IMR-90 (cell line): ENCODE measurements at places on chromosomes 11 and 22.

DNA sequence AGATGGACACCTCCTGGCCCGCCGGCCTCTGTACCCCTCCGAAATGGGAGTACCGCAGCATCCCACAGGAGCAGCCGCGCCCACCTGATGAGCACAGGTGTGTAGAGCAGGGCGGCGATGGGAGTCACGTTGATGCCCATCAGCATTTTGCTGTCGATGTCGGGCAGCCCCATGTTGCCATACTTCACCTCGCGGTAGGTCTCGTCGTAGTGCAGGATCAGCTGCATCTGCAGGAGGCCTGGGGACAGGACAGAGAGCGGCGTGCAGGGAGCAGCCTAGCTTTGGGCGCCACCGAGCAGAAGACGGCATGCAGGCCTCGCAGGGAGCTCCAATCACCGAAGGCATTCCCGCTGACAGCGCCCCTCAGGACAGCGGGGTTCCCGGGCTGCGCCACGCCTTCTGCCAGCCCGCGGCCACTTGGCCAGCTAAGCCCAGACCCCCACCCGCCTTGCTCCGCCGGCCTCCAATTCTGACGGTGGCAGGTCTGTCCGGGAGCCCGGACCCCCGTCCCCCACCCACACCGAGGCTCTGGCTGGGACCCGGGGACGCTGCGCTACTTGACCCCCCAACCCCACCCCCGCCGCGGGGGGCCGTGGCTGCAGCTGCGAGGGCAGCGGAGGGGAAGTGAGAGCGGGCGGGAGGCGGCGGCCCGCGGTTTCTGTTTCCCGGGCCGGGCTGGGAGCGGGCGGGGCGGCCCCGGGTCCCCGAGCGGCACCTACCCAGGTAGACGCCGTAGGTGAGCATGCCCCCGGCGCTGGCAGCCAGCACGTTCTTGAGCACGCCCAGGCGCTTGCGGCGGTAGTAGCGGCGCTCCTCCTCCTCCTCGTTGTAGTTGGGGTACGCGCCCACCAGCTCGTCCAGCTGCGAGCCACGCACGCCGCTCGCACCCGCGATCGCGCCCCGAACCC lies 705 bp downstream of the UNC93B1 start:
- H3K36me3 ChIP-seq = no peaks in the 10 kb centered on the region
- peak overlapping the region; percentile 77 for H3K4me3 ChIP-seq
- no peak for DNase-seq
- no peaks in the 10 kb centered on the region for H3K27me3 ChIP-seq
- H3K4me1 ChIP-seq = peaks cover 5% of the 10 kb centered on the region

GRCh38 chr11:126265811-126266210 lies 2.9 kb downstream of the SRPRA start:
- DNase-seq = peak; percentile 11
- peaks cover 3% of the 10 kb centered on the region; the same call in 1 of the 2 replicates for H3K4me1 ChIP-seq
- no peak overlapping the region for H3K4me3 ChIP-seq
- H3K27me3 ChIP-seq = no peaks in the 10 kb centered on the region
- no peak overlapping the region for H3K27ac ChIP-seq
- H3K36me3 ChIP-seq = peaks cover 47% of the 10 kb centered on the region

DNA sequence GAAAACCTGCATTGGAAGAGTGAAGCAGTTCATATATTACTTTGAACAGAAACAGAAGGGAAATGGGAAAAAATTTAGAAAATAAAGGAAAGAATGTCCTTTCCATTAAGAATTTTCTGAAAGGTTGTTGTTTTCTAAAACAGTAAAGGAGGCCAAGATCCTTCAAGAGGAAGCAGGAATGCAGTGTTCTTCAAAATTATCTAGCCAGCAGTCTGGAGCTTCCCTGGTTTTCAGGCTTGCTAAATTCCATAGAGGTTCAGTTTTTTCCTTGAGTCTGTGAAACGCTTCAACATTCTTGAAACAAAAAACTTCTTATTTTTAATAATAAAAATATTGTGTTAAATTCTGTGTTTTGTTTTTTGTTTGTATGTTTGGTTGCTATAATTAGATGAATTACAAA lies 189.0 kb upstream of the ANO3 start:
- no peaks in the 10 kb centered on the region for H3K36me3 ChIP-seq
- H3K27me3 ChIP-seq = no peaks in the 10 kb centered on the region
- DNase-seq = no peak
- H3K27ac ChIP-seq = no peak overlapping the region
- H3K4me3 ChIP-seq = no peak overlapping the region
- peaks cover 2% of the 10 kb centered on the region for H3K4me1 ChIP-seq

- no peaks in the 10 kb centered on the region for H3K4me1 ChIP-seq
- no peak for DNase-seq
- H3K27me3 ChIP-seq = peaks cover 16% of the 10 kb centered on the region
- no peak overlapping the region for H3K4me3 ChIP-seq
- H3K36me3 ChIP-seq = no peaks in the 10 kb centered on the region
Observed at GRCh38 chr11:117430293-117430955, 102.8 kb downstream of the CEP164 start.

DNA sequence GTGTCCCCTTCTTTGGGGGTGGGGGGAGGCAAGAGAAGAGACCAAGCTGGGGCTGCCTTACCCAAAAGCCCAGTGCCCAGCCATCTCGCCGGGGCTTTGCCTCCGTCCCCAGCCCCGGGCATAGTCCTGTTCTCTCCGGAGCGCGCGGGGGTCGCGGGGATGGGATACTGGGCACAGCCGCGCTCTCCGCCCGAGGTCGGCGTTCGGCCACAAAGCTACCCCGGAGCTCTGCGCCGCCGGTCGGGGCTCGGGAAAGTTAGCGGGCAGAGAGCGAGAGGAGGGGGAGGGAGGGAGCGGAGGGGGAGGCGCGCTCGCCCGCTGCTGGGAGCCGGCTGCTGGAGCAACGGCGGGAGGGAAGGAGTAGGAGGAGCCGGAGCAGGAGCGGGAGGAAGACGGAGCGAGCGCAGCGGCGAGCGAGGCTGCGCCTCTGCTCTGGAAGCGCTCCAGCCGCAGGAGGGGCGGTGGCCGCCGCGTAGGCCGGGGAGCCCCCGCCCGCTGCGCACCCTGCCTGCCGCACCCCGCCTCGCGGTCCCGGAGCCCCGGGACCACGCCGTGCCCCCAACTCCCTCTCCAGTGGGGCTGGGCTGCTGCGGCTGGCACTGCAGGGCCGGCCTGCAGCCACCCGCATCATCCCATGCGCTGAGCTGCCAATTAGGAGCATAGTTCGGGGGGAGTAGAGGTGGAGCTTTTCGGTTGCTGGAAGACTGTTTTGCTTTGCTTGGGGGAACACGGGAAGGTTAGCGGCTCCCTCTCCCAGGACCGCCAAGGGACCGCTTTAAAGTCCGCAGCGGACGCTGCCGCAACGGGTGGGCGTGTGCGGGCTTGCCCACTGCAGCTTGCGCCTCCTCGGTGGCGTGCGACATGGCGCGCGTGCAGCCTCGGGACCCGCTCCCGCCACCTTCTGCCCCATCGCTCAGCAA lies at the start of gene SCN4B:
TSS of gene SCN4B (minus strand) at position 272 of the 920 bp plus-strand sequence. CDS start at position 122, 150 bp downstream.
- peaks cover 76% of the 10 kb centered on the region for H3K27me3 ChIP-seq
- H3K36me3 ChIP-seq = no peaks in the 10 kb centered on the region
- peak within 1 kb of the TSS; percentile 39 for H3K4me3 ChIP-seq
- DNase-seq = peak; percentile 20
- H3K4me1 ChIP-seq = no peaks in the 10 kb centered on the region; the same call in 1 of the 2 replicates
